ENCODE measurements at places on chromosomes 2 and 18. TPM values are rescaled to one million over a fixed set of nuclear protein-coding genes. Genes with fewer than 3 reads are reported as not detected.

GRCh38 chr2:180761224-180761623 lies 219.2 kb upstream of the UBE2E3 start:
- no peak for DNase-seq

DNA sequence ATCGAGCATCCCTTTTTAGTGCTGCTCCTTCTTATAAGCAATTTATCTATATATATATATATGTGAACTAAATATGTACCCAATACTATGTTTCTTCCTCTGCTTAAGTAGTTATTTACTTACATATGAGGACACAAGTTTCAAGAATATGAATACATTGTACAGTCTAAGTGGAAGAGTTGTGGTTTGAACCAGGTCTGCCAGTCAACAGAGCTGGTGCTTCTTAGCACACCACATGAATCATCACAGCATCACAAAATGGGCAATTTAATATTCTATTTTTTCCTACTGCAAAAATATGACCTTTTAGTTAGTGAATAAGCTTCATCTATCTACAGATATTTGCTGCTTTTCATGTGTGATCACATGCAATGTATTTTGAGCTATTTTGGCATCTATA lies 64.4 kb upstream of the SPAG16 start:
- DNase-seq: no peak

DNA sequence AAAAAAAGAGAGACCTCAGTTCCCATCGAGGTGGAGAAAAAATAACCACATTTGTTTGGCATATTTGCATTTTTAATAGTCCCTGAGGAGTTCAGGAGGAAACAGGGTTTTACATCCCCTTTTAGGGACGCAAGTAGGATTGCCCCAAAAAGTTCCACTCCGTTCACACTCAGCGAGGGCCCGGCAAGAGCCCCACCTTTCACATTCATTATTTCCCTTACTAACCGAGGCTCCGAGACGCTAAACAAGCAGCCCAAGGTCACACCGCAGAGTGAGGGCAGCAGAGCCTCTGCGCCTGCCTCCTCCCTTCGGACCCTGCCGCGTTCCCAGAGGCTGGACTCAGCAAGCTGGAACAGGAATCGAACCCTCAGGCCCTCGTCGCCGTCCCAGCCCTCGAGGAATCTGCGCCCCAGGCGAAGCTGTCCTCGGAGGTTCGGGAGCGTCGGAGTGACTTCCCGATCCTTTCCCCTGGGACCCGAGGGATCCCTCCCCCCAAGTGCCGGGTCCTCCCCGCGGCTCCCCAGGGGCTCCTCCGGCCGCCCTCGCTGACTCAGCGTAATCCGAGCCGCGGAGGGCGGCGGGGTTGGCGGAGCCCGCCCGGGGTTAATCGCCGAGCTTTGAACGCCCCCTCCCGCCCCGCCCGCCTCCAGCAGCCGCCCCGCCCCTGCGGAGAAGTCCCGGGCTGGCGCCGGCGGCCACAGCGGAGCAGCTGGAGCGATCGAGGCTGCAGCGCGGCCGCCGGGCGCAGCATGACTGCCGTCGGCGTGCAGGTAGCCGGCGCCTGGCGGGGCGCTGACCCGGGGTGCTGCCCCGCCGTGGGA lies at the start of gene TMEM37:
Gene TMEM37, plus strand, starts transcription at position 700 of the 821 bp plus-strand sequence. Its CDS starts 50 bp downstream, at position 750.
- peak; percentile 96 for DNase-seq

GRCh38 chr18:72866901-72867745 lies 664 bp downstream of the NETO1 start:
- DNase-seq: peak; percentile 68

The ALLC gene
- total RNA-seq: not detected

DNA sequence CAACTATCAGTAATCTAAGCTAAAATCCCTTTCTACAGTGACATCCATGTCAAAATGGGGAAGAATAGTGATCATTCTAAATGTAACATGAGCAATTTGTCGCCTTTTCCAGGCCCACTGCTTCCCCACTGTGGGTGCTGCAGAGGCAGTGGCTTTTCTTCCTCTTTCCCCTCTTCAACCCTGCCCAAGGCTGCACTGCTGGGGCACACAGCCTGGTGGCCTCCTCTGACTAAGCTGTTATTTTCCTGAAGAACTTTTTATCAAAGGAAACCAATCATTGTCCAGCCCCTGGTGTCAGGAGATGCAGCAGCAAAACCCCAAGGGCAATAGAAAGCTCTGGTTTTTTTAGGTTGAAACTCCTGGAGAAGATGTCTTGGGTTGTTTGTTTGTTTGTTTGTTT lies 117.6 kb upstream of the KLF7 start:
- DNase-seq: no peak

The MCM6 gene
- total RNA-seq: 61.6 TPM

- DNase-seq: no peak
Observed at GRCh38 chr2:43212931-43213330, 13.5 kb downstream of the ZFP36L2 start.

GRCh38 chr2:123717636-123718334 lies 307.3 kb upstream of the CNTNAP5 start:
- no peak for DNase-seq

- DNase-seq: no peak
Observed at GRCh38 chr2:144937066-144937465, 417.1 kb upstream of the ZEB2 start.

- DNase-seq: peak; percentile 68
Observed at GRCh38 chr2:113291191-113291590, 12.5 kb upstream of the PAX8 start.

DNA sequence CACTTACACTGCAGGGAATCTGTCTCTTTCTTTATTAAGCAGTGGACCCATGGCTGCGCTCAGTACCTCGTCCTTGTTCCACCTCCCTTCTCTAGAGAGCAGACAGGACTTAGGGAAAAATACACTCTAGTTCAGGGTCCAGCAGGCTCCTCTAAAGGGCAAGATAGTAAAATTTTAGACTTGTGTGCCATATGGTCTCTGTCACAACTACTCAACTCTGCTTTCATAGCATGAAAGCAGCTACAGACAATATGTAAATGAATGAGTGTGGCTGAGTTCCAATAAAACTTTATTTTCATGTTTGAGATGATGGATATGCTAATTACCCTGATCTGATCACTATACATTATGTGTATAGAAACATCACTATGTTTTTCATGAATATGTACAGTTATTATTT lies 163.1 kb downstream of the BABAM2 start:
- DNase-seq: no peak

GRCh38 chr2:4745056-4745991 lies 946.9 kb upstream of the SOX11 start:
- no peak for DNase-seq

GRCh38 chr18:32093523-32093922 lies 1.8 kb downstream of the RNF138 start:
- no peak for DNase-seq

DNA sequence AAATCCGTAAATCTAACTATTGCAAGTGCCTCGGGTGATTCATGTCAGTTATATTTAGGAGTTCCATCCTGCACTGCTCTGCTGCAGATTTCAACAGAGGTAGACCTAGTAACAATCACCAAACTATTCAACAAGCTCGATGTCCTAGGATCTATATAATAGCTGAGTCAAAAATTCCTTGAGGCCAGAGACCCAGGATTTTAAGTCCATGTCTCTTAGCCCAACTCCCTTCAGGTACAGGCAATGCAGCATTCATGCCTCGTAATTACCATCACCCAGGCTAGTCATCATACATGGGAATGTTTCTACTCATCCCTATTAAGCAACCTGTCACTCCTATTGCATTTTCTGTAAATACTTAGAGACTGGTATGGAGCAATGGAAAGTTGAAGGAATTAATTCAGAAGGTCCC lies 729 bp downstream of the TM4SF20 start:
- DNase-seq: no peak

DNA sequence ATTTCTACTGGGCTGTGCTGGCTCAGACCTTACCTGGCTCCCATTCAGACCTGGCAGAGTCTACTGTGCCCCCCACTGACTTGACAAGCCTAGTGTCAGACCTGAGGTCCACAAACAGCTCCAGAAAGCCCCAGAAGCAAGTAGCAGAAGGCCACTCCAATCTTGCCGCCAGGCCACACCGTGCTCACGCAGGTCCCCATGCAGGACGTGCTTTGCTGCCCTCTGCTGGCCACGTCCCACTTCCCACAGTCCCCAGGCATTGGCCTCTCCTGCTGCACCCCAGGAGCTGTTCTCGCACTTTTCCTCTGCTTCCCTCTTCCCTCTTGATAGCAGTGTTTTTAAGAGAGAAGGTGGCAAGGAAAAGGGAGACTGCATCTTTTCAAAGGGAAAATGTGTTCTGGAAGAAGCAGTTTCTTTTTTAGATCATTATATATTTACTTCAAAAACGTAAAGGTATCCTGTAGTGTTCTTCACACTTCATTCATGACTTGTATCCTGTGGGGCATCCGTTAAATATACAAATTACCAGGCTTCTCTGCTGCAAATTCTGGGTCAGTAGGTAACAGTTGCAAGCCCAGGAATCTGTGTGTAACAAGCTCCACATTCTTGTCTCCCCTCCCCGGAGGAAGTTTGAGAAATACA lies 81.4 kb upstream of the PAPOLG start:
- peak; percentile 87 for DNase-seq

The PLEK gene
- total RNA-seq: not detected

DNA sequence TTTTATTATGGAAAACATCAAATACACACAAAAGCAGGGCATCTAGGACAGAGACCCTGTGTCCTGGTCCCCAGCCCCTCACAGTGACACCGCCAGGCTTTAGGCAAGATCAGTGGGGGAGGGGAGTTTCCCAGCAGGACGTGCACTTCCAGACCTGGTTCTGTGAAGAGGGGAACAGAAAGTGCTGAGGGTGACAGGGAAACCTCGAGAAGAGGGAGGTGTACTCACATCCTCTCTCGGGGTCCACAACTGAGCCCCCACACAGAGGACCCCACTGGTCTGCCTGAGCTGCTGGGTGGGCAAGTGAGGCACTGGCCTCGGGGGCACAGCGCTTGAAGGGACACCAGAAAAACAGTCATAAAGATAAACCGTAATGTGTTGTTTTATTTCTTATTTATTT lies 4.4 kb upstream of the GPR35 start:
- peak; percentile 40 for DNase-seq

The LGALSL gene
- 12.1 TPM for total RNA-seq

All from H7 (cell line).